ENCODE measurements at places on chromosomes 12 and 14. TPM values are rescaled to one million over a fixed set of nuclear protein-coding genes. Genes with fewer than 3 reads are reported as not detected.

GPRC5D gene
- not detected for total RNA-seq

LGMN gene
- 57.3 TPM for total RNA-seq

CLBA1 gene
- 5.9 TPM for total RNA-seq

GRCh38 chr12:97757481-97758193 is 295.0 kb downstream of the RMST start:
- DNase-seq, result no peak

DNA sequence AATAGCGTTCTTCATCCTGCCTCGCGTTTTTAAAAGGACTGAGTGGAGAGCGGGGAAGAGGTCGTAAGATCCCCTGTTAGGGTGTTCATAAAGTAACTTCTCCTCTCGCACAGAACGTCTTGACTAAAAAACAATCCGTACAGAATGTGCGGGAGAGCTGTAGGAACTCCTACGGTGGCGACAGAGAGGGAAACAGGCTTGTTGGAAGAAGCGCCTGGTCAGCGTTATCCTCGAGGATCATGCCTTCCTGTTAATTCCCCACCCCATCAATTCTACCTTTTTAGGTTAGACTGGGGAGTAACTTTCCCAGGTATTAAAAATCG is 399 bp upstream of the WASHC4 start:
- DNase-seq, result no peak

GRCh38 chr12:39764944-39765560 is 145.4 kb upstream of the ABCD2 start:
- DNase-seq, result peak; percentile 18

DNA sequence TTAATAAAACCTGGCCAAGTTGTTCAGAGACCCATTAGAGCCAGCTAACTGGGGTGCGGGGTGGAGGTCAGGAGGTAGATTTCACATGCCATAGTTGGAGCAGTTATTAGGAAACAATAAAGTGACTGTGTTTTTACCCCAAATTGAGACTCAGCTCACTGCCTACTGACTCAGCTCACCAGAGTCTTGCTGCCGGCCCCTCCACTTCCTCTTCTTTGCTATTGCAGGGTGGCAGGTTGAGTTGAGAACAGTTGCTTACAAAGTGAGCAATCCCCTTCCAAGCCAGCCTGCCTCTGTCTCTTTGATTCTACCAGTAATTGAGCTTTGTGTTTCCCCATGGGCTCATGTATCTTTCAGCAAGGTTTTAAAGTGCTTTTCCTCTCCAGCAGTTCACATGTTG is 12.9 kb downstream of the ST8SIA1 start:
- no peak for DNase-seq

GRCh38 chr14:35078082-35078481 is 32.0 kb downstream of the FAM177A1 start:
- no peak for DNase-seq

GRCh38 chr12:73950507-73950906 is 587.1 kb upstream of the ATXN7L3B start:
- no peak for DNase-seq

DNA sequence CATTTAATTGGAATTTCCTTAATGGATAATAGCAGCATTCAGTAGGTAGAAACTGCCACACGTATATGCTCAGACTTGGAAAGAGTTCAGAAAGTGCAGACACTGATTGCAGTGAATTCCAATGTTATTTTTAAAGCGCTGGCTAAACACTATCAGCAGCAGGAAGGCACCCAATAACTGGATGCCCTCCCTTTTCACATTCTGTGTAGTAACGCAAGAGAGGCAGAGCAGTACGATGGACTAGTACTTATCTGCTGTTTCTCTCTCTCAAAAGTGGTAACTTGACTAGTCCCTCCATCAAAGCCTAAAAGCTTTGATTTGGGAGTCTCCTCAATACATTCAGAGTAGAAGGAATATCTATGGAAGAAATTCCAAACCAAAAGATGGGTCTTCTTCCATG is 791.0 kb downstream of the TMTC2 start:
- DNase-seq, result no peak

DNA sequence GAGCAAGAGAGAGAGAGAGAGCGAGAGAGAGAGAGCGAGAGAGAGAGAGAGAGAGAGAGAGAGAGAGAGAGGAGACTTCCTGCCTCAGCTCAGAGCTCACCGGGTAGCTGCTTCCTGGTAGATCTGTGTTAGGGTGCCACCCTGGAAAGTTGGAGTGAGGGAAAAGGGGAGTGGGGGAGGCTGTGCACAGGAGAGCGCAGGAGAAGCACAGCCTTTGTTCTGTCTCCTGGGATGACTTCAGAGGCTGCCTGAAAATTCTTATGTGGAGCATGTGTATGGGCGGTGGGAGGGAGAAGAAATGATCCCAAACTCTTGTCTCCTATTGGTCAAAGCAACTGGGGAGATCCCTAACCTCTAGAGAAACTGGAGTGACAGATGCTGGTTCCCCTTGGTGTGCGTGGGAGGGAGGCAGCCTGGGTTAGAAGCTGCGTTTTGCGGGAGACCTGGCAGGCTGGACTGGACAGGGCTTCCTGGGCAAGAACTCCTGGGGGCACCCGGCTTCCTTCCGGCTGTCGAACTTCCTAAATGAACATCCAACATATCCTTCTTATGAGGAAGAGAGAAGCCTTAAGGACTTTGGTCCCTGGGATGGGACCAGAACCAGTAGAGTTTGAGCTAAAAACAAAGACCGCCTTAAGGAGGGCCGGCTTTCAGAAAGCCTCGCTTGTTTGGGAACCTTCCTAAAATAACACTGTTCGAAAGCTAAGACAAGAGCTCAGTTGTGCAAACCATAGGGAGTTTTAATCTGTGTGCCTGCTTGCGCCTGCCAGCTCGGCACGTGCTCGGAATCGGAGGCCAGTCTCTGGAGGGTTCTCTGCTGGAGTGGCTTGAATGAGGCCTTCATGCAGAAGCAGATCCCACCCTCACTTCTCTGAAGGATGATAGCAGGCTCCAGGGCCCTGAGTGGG is 30.4 kb upstream of the BEGAIN start:
- no peak for DNase-seq
